Stimulated activated CD8-positive, alpha-beta memory T cell treated with anti-CD3 and anti-CD28 coated beads, Interleukin-7, amount 100 ng/mL, for 48 hours (primary cell): ENCODE measurements at places on chromosomes 4 and X.
A peak's percentile ranks its signal among the peaks of the same experiment; 100 is the strongest.

- no peak for DNase-seq
These were observed 92.0 kb downstream of the CHRDL1 start for GRCh38 chrX:110703641-110704040.

DNA sequence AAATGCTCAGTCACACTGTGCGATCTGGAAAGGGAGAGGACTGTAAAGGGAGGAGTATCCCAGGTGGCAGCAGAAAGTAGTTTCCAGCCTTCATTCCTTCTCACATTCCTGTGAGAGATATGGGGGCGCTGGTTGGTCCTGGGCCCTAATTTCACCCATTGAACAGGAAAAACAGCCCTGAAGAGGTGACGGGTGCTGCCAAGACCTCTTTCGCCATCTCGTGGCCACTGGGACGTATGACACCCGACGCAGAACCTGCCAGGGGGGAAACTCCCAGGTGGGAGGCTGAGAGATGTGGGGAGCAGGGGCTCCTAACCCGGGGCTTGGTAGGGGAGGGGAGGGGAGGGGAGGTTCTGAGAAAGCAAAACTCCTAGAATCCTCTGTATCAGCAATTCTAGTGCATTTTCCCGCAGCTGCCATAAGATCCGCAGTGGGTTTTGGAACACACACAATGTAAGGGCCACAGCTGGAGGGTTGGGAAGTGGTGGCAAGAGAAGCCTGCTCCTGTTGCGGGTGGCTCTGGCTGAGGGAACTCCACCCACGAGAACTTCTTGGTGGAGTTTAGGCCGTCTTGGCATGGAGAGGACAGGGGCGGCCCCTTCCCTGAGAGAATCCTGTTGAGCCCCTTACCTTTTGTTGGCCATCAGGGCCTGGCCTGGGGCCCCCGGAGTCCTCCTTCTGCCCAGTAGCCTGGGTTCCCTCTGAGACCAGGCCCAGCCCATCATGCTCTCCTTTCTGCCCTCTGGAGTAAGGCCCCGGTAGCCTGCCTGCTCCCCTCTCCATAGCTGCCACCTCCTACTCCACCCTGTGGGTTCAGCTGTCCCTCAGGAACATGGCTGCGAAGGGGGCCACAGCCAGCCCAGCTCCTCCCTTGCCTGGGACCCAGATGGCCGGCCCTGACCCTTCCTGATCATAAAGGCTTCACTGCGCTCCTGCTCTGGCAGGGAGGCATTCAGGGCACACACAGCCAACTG is 134.1 kb downstream of the OR13H1 start:
- DNase-seq: peak; percentile 13

DNA sequence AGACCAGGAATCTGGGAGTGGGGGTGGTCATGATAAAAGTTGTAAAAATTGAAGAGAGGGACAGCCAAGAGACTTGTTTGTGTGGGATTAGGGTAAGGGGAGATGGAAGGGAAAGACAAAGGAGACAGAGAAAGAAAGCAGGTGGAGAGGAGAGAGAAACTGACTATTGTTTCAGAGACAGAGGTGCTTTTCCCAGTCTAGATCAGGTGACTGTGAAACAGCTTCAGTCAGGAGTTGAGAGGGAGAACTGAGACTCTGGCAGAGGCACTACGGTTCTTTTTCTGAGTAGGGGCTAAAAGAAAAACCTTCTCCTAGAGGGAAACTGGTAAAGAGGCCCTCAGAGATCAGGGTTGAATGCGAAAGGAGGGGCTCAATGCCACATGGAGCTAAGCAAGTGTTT is 106.4 kb downstream of the KDR start:
- DNase-seq: no peak

- no peak for DNase-seq
These were observed 147.1 kb downstream of the NAA11 start for GRCh38 chr4:79178760-79179159.

DNA sequence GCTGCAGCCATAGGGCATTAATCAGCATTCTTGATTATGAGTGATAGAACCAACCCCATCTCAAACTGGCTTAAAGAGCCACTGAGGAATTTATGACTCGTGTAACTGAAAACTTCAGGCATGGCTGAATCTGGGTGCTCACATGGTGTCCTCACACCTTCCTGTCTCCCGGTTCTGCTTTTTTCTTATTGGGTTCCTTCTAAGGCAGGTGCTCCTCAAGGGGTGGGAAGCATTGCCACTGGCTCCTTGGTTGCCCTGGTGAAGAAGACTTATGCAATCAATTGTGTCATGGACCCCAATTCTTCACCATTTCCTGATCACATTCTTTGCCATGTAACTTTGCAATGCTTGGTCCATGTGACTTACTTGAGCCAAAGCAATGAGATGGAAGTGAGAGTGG is 4.3 kb upstream of the ZCCHC4 start:
- no peak for DNase-seq

DNA sequence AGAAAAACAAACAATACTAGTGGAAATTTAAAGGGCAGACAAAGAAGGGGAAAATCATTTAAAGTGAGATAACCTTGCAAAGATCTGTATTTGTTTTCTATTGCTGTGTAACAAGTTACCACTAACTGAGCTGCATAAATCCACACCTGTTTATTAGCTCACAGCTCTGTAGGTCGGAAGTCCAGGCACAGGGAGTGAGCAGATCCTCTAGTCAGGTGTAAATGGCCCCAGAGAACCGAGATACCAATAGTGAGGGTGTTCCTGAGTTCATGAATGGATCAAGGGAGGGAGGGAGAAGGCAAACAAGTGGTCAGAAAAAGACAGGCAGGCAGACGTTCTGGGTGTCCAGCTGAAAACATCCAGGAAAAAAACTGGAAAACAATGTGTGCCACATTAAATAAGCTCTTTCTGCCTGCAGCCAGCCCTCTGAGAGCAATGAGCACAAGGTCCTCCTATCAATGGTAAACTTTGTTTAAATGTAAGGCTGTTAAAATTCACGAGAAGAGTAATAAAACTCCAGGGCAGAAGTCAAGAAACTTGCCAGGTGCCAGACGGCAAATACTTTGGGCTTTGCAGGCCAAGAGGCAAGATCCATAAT is 25.0 kb downstream of the ADGRA3 start:
- DNase-seq: no peak

- no peak for DNase-seq
These were observed 58.9 kb upstream of the RBM47 start for GRCh38 chr4:40688446-40689095.

GRCh38 chr4:90824266-90825150 is 697.3 kb downstream of the CCSER1 start:
- no peak for DNase-seq

- no peak for DNase-seq
These were observed at the start of gene GASK1B for GRCh38 chr4:158172261-158173258. GASK1B (minus strand) TSS chr4:158173025; CDS start chr4:158171375, 1,650 bp downstream.

- DNase-seq: no peak
These were observed 56.2 kb upstream of the RAPGEF2 start for GRCh38 chr4:159046683-159047082.

DNA sequence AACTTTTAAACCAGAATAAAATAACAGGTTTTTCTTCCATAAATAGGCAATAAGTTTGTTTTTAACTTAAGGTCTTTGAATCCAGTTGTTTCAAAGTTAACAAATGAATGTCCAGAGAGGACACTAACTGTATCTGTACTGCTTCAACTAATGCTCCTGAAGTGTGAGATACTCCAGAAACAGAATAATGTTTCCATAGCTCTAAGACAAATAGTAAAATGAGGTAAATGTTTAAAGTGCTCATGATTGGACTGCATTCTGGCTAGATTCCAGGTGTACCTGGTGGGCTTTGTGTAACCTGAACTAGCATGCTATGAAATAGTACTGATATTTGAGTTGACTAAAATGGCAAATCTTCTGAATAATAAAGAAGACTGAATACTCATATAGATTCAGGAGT is 51.7 kb downstream of the METTL14 start:
- no peak for DNase-seq

DNA sequence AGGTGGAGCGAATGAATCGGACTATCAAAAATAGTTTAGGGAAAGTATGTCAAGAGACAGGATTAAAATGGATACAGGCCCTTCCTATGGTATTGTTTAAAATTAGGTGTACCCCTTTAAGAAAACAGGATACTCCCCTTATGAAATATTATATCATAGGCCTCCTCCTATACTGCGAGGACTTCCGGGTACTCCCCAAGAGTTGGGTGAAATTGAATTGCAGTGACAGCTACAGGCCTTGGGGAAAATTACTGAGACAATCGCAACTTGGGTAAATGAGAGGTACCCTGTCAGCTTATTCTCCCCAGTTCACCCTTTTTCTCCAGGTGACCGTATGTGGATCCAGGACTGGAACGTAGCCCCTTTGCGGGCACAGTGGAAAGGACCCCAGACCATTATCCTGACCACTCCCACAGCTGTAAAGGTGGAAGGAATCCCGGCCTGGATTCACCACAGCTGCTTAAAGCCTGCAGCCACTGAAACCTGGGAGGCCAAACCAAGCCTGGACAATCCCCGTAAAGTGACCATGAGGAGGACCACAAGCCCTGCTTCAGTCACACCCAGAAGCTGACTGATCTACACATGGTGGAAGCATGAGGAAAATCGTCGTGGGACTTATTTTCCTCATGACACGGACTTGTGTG is 1138.1 kb downstream of the ARAP2 start:
- DNase-seq: no peak
